Skeletal muscle tissue (tissue), 5 donors: ENCODE measurements at places on chromosomes 12 and 14. TPM values are rescaled to one million over a fixed set of nuclear protein-coding genes. Genes with fewer than 3 reads are reported as not detected.

The STAC3 gene
- total RNA-seq = 166 TPM

The TAPBPL gene
- total RNA-seq = 4.2 TPM

The RAB15 gene
- total RNA-seq = 8.4 TPM

The PLBD1 gene
- 24.0 TPM for total RNA-seq

The DNAH10 gene
- under 0.01 TPM for total RNA-seq
